ENCODE measurements at places on chromosomes 13 and 19.

DNA sequence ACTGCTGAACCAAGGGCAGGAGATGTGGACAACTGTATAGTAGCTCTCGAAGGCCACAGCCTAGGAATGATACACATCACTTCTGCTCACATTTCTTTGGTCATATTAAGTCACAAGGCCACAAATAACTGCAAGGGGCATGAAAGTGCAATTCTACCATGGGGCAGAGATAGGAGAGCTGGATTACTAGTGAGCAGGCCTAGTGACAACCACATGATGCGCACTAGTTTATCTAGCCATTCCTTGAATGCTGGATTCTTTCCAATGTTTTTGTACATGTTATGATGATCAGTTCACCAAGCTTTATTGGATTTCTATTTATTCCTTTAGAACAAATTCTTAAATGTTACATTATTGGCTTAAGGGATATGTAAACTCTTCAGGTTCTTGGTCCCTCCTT lies 100.7 kb downstream of the MIPEP start:
- no peak for DNase-seq

GRCh38 chr19:11421371-11422098 lies 2.4 kb upstream of the RGL3 start:
- DNase-seq: peak; percentile 70

GRCh38 chr19:13689085-13689484 lies 75.2 kb upstream of the MRI1 start:
- DNase-seq: no peak

DNA sequence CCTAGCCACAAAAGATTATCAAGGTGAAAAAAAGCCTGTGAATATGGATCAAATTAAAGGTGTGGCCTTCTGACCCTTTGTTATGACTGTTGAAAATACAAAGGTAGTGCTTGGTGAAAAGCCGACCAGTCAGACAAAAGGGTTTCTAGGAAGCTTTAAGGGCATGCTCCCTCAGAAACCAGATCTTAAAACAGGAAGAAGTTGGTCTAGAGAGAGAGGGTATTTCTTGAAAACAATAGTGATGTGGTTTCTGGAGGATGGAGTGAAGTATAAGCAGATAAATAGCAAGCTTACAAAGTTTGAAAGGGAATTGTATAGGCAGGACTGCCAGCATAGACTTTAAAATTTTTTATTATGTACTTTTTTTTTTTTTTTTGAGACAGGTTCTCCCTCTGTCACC lies 5.0 kb upstream of the EID2 start:
- DNase-seq: no peak

DNA sequence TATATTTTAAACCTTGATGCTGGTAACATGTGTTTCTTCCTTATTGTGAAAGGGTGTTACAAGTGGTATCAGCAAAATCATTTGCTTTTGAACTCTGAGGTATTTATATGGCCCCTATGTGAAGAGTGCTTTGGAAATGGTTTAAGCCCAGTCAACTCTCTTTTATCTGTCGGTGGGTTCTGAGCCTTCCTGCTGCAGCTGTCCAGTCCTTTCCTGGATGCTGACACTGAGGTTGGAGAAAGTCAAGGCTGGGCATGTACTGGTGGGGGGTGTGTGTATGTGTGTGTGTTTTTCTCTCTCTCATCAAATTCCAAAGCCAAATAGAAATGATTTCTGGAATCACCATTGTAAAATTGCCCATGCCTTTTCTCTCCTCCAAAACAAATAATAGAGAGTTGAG lies 221.2 kb downstream of the LMO7 start:
- DNase-seq: no peak

GRCh38 chr13:61874970-61875579 lies 459.4 kb upstream of the PCDH20 start:
- no peak for DNase-seq

DNA sequence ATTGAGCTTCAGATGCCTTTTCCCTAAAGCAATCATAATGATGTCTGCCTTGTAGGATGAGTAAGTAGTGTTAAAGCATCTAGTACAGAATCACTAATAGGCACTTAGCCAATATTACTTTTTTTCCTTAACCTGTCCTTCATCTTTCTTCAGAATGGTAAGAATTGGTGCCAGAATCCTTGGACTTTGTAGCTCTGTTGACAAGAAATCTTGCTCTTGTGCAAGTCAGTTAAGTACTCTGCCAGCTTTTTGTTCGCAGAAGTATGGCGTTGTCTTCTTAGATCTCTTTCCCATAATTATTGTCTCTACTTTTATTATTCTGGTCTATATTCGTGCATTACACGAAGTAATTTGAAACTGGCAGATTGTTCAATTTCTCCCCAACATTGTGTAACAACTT lies 554.5 kb downstream of the PCDH9 start:
- no peak for DNase-seq

GRCh38 chr19:4059891-4060620 lies 6.6 kb downstream of the ZBTB7A start:
- peak; percentile 79 for DNase-seq

DNA sequence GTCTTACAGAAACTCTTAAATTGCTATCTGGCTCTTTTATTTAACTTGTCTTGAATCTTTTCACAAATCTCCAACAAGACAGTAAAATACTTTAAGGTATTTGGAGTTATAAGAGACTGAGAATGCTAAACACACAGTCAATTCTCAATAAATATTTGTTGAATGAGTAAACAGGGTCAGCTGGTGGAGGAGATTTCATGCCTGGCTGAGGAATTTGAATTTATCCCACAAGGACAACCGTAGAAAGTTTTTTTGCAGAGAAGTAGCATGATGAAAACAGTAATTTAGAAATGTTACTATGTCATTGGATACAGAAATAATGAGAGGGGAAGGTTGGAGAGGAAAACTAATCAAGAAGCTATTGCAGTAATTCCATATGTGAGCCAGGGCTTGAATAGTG lies 1223.7 kb downstream of the PCDH17 start:
- no peak for DNase-seq

- no peak for DNase-seq
Observed at GRCh38 chr13:57946361-57946760, 314.8 kb downstream of the PCDH17 start.

DNA sequence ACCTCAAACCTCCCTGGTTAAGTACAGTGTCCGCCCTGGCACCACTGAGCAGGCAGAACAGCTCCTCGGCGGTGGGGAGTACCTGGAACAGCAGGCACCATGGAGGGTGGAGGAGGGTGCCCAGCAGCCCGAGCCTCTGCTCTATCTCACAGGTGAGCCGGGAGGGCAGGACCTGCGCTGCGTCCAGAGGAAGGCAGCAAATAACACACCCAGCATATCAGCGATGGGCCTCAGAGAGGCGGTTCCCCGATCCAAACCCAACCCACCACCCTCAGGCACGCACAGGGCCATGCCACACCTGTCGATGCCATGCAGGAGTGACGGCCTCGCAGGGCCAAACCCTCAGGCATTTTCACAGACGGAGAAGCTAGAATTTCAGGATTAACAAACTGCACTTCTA lies 11.8 kb downstream of the PEPD start:
- no peak for DNase-seq

GRCh38 chr13:83613524-83613923 lies 268.8 kb downstream of the SLITRK1 start:
- DNase-seq: no peak

DNA sequence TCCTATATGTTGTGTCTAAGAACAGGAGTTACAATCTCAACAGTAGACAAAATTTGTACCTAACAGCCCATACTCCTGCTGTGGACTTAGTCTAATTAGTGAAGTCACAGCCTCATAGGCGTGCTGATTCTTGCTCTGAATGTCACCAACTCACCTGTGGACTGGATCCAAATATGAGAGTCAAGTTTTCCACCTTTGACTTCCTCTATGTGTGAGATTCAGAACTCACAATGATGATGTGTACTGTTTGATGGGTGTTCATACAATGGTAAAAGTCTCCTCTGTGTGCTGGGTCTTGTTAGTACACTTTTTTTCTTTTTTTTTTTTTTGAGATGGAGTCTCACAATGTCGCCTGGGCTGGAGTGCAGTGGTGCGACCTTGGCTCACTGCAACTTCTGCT lies 7.8 kb upstream of the ZNF91 start:
- DNase-seq: no peak

GRCh38 chr13:73633817-73634460 lies 500.3 kb downstream of the KLF12 start:
- no peak for DNase-seq
